Heart right ventricle (tissue), 16 donors: ENCODE measurements at places on chromosomes 16 and 17.

DNA sequence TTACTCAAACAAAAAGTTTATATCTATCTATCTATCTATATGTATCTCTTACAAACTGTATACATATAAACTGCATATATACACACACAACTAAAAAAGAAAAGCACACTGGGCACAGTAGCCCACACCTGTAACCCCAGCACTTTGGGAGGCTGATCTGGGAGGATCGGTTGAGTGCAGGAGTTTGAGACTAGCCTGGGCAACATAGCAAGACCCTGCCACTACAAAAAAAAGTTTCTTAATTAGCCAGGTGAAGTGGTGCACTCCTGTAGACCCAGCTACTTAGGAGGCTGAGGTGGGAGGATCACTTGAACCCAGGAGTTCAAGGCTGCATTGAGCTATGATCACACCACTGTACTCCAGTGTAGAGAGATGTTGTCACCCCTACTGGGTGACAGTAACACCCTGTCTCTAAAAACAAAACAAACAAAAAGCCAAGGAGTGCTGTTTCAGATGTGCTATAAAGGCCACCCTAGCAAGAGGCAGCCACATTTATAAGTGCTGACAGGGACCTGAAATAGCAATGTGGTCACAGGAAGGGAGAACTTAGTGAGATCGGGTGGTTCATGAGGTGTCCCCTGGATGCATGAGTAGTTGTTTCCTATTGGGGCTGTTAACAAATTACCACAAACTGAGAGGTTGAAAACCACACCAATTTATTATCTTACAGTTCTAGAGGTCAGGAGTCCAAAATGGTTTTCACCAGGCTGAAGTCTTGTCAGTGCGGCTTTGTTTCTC lies 4.8 kb downstream of the CD2BP2 start:
- peaks cover 36% of the 10 kb centered on the region for H3K4me1 ChIP-seq
- DNase-seq = no peak
- no peak overlapping the region for H3K27ac ChIP-seq
- no peaks in the 10 kb centered on the region for H3K36me3 ChIP-seq
- H3K4me3 ChIP-seq = no peak overlapping the region

DNA sequence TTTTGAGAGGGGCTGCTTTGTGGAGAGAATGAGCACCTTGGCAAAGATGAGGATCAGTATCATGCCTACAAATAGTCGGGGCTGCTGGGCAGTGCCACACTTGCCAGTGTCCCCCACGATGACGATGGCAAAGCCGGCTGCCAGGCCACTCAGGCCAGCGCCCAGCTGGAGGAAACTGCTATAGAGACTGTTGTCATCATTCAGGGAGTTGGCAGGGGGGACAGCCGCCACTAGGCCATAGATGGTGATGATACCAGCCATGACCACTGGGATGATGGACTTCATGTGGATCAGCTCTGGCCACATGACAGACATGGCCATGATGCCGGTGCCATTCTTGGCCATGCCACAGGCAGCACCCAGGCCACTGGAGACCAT lies 23.8 kb downstream of the MINK1 start:
- H3K36me3 ChIP-seq = no peaks in the 10 kb centered on the region
- H3K4me1 ChIP-seq = peaks cover 43% of the 10 kb centered on the region
- H3K27ac ChIP-seq = peak overlapping the region; percentile 80
- no peak for DNase-seq
- H3K27me3 ChIP-seq = no peaks in the 10 kb centered on the region

GRCh38 chr17:44830359-44831288 lies 537 bp upstream of the GJC1 start:
- H3K4me3 ChIP-seq = peak overlapping the region; percentile 46
- H3K36me3 ChIP-seq = no peaks in the 10 kb centered on the region
- H3K27me3 ChIP-seq = peaks cover 2% of the 10 kb centered on the region
- peak; percentile 32 for DNase-seq
- peaks cover 17% of the 10 kb centered on the region for H3K4me1 ChIP-seq

GRCh38 chr17:64004218-64004770 lies 6.1 kb downstream of the PRR29 start:
- no peak overlapping the region for H3K4me3 ChIP-seq
- H3K4me1 ChIP-seq = peaks cover 2% of the 10 kb centered on the region
- H3K27me3 ChIP-seq = peaks cover 3% of the 10 kb centered on the region
- H3K36me3 ChIP-seq = peaks cover 29% of the 10 kb centered on the region

DNA sequence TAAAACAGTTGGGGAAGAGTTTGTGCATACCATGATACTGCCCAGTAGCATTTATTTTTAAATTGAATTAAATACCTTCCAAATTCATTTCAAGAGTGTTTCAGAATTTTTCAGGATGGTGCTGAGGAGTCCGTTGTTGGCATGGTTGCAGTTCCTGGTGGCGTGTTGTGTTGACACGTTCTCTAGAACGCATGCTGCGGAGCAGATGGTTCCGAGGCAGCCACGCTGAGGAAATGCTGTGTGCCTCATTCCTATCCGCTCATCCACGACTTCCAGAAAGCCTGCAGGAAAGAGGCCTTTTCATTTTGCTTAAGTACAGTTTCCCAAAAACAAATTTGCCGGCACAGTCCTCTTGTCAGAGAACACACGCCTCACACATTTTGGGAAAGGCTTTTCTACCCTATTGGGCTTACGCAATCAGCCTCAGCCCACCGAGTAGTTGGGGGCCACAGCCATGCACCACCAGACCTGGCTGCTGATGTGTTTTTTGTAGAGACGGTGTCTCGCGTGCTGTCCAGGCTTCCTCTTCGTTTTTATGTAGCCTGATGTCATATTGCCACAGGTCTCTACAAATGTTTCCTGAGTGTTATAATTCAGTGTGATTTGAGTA lies 32.1 kb upstream of the IL17C start:
- no peak overlapping the region for H3K27ac ChIP-seq
- H3K27me3 ChIP-seq = no peaks in the 10 kb centered on the region
- H3K4me3 ChIP-seq = no peak overlapping the region
- peaks cover 94% of the 10 kb centered on the region for H3K36me3 ChIP-seq

DNA sequence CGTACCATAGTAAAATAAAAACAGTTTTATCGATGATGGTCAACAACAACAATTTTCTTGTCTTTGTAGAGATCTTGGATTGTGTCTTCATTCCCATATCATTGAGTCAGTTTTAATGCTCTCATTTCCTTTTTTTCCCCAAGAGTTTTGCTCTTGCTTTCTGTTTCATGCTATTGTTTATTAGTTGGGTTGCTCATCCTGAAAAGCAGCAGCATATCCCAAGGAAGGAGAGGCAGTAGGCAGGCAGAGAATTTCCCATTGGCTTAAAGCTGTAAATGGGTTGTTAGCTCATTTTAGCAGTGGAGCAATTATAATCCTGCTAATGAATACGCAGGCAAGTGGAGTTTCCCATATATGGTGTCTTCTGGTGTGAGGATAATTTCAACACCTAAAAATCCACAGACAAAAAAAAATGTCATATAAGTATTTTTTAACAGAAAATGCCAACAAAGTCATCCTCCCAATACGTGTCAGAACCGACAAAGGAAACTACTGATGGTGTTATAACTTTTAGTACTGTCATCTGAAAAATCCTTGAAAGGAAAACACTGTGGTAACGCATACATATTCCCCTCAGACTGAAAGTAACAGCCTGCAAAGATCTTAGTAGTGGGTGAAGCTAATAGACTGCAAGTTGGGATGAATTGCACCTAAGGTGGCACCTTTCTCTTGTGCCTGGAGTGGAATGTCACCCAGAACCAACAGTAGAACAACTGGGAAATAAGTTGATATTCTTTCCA lies 218.3 kb downstream of the FTO start:
- H3K36me3 ChIP-seq = no peaks in the 10 kb centered on the region
- H3K4me3 ChIP-seq = no peak overlapping the region
- no peak overlapping the region for H3K27ac ChIP-seq

DNA sequence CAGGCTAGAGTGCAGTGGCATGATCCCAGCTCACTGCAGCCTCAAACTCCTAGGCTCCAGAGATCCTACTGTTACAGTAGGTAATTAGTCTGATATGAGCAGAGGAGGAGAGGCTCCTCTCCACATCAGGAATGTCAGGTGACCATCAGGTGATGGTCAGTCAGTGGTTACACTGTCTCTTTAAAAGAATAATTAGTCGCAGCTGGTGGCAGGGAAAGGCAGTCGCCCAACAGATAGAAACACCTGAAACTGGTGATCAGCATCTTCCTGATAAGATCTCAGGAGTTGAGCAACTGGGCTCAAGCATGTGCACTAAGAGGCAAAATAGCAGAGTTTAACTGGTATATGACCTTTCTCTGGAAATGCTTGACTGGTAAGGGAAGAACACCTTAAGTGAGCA lies 21.5 kb upstream of the ABCA5 start:
- H3K4me1 ChIP-seq = no peaks in the 10 kb centered on the region
- no peak for DNase-seq
- no peak overlapping the region for H3K27ac ChIP-seq
- H3K4me3 ChIP-seq = no peak overlapping the region
- no peaks in the 10 kb centered on the region for H3K36me3 ChIP-seq
- H3K27me3 ChIP-seq = no peaks in the 10 kb centered on the region

- DNase-seq = no peak
- no peaks in the 10 kb centered on the region for H3K27me3 ChIP-seq
- H3K36me3 ChIP-seq = no peaks in the 10 kb centered on the region
- no peak overlapping the region for H3K27ac ChIP-seq
Measured at GRCh38 chr17:51819341-51820219, 338.9 kb downstream of the CA10 start.

DNA sequence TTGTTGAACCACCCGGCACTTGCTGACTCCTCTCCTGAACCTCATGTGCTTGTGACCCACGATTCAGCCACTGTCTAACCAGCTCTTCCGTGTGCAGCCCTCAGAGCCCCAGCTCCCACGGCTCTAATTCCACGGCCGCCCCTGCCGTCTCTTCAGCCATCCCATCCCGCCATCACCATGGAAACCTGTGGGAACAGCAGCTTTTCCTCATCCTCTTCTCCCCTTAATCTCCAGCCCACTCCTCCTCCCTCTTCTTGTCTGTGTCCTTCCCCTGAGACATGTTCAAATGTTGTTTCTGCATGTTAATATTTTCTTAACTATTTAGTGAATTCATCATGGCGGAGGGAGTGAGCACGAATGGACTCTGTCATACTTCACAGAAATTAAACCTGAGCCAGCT lies 285.2 kb downstream of the CDH13 start:
- no peaks in the 10 kb centered on the region for H3K36me3 ChIP-seq
- H3K27me3 ChIP-seq = no peaks in the 10 kb centered on the region
- H3K4me1 ChIP-seq = peaks cover 11% of the 10 kb centered on the region
- H3K27ac ChIP-seq = no peak overlapping the region
- no peak for DNase-seq
